Cortex of kidney (tissue), 1 donor: ENCODE measurements at places on chromosomes 16 and 17.

GRCh38 chr17:28704219-28704858 lies 7.3 kb downstream of the PROCA1 start:
- no peak for DNase-seq

DNA sequence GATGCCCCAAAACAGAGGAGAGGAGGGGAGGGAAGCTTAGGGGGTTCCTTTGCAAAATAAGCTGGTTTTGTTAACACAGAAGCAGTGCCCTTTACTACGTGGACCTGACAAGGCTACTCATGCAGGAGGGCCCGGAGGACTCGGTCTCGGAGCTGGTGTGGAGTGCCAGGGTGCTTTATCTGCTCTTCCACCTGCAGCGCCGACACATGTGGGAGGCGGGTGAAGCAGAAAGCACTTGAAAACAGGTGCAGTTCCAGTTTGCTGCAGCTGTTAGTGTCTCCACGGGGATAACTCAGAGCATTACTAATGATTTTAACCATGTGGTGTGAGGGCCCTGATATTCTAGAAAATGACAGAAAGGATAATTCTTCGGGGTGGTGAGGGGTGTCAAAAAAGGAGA lies 35.0 kb upstream of the MNT start:
- no peak for DNase-seq

DNA sequence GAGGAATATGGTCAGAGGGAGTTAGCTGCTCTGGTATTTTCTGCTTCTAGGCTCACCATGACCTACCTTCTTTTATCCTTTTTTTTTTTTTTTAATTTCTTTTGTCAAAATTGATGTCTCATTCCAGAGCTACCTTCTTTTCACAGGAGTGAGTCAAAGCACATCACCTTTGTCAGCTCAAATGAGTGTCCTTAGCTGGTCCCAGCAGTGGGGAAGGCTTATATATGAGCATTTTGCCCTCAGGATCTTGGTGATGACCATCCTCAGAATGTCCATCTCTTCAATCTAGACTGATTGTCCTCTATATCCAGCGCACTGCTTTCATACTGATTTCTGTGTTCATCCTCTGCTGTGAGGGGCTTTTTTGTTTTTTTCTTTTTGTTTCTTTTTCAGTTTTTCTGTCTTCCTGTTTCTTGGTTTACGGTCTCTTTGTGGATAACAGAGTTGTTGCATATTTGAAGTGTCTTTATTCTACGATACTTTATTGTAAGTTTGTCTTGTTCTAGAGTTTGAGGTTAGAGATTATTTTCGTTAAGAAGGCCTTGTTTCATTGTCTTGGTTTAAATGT lies 24.9 kb downstream of the CBFB start:
- DNase-seq: no peak

DNA sequence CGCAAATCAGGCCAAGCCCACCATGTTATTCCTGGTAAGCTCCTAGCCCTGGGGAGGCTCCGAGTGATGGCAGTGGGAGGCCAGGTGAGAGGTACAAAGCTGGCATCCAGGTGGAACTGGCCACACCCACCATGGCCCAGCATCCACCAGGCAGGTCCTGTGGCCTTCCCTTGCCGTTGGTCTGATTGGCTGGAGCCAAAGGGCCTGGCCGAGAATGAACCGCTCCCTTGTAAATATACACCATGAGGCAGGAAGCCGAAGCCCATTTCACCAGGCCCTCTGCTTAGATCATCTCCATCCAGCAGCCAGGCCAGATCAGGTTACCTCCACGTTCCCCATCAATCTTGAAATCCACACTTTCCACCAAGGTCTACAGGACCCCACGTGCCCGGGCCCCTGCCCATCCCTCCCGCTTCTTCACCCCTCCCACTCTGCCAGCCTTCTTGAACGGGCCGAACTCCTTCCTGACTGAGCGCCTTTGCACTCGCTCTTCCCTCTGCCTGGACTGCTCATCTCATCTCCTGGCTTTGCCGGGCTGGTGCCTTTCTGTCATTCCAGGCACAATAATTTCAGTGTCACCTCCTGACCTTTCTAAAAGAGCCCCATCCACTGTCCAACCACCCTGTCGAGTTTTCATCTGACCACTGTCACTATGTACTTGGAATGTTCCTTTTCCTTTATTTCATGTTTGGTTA lies 5.8 kb downstream of the SOCS1 start:
- no peak for DNase-seq

- DNase-seq: no peak
These were observed 7.7 kb downstream of the WNT3 start for GRCh38 chr17:46810837-46811236.

DNA sequence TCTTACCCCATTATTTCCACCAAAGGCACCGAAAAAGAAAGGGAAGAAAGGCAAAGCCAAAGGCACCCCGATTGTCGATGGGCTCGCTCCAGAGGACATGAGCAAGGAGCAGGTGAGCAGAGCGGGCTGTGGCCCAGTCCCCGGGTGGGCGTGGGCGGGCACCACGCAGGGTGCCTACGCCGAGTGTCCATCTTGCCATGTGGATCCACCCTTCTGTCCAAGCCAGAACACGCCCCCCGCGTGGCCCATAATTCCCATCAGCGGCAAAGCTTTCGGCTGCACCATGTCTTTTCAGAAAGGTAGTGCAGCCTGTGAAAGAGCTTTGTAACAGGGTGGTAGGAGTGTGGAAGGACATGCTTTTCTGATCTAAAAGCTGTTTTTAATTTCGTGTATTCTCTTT lies 8.4 kb upstream of the DBNDD1 start:
- no peak for DNase-seq

DNA sequence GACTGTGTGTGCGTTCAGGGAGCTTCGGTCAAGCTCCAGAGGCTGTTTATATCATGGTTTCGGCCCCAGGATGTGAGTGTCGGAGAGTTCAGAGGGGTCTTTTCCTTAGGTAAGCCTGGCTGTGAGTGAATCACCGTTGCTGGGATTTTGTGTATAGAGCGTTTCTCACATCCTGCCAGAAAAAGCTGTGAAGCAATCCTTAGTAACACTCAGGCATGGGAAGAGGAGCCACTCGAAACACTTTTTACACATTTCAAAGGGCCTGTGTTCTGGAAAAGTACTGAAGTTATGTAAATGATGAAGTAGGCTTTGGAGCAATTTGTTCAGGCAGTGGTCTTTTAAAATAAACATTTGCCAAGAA lies 662 bp downstream of the PGS1 start:
- no peak for DNase-seq

DNA sequence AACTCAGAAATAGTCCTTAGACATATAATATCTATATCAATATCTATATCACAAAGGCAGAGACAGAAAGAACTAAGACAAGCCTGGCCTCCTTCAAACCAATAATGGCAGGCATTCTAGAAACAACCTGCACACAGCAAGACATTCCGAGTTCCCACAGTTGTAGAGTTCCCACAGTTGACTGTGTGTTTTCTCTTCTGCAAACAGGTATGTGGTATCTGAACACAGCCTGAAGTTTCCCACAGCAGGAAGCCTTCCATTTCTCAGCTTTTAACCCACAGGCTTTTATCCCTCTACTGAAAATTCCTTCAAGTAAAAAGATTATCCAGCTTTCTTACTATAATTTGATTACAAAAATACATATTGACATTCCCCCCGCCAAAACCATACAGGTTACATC lies 73.9 kb downstream of the ZZEF1 start:
- no peak for DNase-seq

DNA sequence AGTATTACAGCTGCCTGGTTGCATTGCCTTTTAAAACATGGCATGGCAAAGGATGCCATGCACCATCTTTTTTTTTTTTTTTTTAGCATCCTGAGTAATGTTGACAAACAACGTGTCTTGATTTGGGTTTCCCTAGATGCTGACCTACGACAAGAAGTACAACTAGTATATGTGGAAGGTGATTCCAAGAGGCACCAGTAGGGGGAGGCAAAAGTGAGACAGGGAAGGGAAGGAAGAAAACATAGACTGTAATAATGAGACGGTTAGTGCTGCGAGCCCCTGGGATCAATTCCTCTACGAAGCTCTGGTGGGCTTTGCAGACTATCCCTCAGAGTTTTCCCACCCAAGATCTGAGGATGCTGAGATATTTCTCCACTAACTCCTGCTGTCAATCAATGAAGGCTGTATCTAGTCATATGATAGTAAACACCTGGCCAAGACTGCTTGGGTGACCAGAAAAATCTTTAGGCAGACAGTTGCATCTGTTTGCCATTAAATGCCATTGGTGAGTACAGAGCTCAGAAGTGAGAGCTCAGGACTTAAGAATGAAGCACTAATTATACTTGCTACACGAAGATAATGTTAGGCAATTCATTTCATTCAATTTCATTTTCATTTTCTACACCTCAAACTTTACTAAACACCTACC lies 458.6 kb upstream of the GOT2 start:
- no peak for DNase-seq
